ENCODE measurements at places on chromosomes 13 and 19.

DNA sequence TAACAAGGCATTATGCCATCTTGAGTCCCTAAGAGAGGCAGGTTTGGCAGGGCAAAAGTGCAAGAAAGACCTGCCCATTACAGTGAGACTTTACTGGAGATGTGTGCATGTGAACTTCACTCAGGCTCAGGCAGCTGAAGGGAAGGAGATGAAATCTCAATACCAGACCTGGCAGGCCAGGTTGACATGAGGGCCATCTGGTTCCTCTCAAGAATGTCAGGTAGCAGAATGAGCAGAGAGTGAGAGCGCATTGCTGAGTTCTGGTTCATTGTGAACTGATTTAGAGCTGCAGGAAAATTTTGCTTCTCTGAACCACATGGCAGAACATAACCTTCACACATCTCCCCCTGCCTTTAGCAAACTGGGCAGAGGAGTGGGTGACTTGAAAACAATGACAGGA, 406.3 kb downstream of the GPC5 start:
- DNase-seq, result no peak

GRCh38 chr19:46288896-46289588, 7.8 kb upstream of the HIF3A start:
- no peak for DNase-seq

- no peak for DNase-seq
Observed at GRCh38 chr13:37230346-37230745, 124.9 kb upstream of the CSNK1A1L start.

DNA sequence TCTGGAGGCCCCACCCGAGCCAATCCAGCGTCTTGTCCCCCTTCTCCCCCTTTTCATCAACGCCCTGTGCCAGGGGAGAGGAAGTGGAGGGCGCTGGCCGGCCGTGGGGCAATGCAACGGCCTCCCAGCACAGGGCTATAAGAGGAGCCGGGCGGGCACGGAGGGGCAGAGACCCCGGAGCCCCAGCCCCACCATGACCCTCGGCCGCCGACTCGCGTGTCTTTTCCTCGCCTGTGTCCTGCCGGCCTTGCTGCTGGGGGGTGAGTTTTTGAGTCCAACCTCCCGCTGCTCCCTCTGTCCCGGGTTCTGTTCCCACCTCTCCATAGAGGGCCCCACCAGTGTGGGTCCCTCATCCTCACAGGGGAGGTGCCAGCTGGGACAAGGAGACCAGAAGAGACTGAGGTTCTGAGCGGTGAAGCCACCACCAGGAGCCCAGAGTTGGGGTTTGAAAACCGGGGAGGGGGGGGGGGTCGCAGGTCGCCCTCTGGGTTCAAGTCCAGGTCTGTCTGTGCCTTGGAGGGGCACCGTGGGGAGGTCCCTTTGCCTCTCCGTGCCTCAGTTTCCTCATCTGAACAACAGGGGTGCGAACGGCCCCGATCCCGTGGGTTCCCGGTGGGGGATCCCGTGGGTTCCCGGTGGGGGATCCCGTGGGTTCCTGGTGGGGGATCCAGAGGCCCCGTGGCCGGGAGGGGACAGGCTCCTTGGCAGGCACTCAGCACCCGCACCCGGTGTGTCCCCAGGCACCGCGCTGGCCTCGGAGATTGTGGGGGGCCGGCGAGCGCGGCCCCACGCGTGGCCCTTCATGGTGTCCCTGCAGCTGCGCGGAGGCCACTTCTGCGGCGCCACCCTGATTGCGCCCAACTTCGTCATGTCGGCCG, at the start of gene ELANE:
Gene ELANE (plus strand): TSS at position 168 of the 878 bp plus-strand sequence. CDS start 26 bp downstream, at position 194.
- DNase-seq, result no peak

DNA sequence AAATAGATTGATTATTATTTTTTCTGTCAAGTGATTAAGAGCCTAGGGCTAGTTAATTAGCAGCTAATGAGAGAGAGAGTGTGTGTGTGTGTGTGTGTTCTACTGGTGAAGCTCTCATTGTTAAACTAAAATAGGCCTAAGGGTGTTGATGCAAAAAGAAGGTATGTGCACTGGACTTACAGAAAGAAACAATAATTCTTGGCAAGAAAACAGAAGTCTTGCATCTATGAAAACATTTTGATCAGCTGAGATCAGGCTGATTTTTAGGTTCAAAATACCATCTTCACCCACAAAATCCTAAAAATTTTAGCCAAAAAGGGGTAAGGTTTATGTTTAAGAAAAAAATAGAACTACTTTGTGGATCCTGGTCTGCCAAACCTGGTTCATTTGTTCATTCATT, 106.5 kb downstream of the POSTN start:
- DNase-seq, result no peak

DNA sequence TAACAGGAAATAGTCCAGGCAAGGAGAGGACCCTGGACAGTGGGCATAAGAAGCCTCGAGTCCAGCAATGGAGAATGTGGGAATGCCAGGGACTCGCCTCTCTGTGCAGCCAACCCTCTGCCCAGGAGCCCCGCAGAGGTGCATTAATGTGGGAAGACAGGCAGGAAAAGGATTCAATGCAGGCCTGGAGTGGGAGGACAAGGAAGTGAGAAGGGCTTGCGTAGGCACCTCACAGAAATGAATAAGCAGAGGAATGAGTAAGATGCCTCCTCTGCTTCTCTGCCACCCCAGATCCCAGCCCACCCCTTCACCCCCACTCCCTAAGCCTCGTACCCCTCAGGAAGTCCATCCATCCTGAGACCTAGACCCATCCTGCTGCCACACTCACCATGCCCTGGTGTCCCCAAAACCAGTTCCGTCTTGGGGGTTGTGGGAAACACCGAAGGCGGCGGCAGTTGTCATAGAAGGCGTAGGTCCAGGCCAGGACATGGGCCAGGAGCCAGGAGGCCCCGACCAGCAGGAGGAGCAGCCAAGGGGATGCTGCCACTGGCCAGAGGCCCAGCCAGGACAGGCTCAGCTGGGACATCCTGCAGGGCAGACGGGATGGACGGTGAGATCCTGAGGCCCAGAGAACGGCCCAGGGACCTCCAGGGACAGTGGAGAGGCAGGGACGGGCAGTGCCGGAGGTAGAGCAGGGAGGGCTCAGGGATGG, 692 bp downstream of the CYP4F2 start:
- no peak for DNase-seq

GRCh38 chr19:1481893-1482360, 2.9 kb upstream of the C19orf25 start:
- DNase-seq, result no peak

GRCh38 chr13:108368250-108368905, 98.9 kb downstream of the TNFSF13B start:
- DNase-seq, result peak; percentile 31

DNA sequence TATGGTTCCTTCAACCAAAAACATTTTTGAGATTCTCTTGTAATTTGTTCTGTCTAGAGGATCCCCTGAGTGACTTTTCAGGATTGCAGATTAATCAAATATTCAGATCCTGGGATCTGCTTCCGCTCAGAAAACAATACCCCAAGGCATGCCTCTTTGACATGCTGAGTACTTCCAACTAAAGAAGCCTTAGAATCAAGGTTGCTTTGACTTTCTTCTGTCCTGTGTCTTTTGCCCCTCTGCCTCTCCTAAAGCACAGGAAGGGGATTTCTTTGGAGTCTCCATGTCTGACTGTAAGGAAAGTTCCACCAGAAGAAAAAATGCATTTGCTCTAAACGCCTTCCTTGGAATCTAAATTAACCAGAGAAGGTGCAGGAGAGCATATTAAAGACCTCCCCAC, 431.5 kb downstream of the FGF14 start:
- DNase-seq, result no peak

GRCh38 chr19:16199275-16199932, 1.7 kb downstream of the AP1M1 start:
- DNase-seq, result no peak

DNA sequence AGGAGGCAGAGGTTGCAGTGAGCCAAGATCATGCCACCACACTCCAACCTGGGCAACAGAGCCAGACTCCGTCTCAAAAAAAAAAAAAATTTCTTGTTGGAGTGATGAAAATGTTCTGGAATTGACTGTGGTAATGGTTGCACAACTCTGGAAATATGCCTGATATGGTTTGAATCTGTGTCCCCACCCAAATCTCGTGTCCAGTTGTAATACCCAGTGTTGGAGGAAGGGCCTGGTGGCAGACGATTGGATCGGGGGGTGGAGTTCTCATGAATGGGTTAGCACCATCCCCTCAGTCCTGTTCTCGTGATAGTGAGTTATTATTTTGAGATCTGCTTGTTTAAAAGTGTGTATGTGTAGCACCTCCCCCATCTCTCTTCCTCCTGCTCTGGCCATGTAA, 41.1 kb upstream of the MAP3K10 start:
- no peak for DNase-seq

GRCh38 chr13:67150608-67151007, 79.5 kb downstream of the PCDH9 start:
- DNase-seq, result no peak

DNA sequence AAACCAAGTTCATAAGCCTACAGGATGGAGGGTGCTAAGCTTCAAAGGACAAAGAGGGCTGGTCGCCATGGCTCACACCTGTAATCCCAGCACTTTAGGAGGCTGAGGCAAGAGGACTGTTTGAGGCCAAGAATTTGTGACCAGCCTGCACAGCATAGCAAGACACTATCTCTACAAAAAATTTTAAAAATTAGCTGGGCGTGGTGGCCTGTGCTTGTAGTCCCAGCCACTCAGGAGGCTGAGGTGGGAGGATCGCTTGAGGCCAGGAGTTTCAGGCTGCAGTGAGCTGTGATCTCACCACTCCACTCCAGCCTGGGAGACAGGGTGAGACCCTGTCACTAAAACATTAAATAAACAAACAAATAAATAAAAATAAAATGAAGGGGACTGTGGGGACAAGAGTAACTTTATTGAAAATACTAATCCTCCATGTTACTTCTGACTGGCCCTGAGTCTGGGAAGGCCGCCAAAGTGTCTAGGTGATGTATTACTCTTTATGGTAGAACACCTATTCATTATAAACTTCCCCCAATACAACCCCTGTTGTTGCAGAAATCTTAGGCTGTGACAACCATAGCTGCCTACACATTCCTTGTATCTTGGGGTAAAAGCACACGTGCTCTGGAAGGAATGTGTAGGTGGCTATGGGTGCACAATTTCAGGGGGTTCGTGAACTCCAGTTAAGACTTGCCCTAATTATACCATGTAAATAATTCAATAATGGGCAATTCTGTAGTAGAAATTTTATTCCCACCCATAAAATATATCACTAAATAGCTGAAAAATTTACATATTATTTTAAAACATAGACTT, 14.6 kb upstream of the URAD start:
- DNase-seq, result no peak

DNA sequence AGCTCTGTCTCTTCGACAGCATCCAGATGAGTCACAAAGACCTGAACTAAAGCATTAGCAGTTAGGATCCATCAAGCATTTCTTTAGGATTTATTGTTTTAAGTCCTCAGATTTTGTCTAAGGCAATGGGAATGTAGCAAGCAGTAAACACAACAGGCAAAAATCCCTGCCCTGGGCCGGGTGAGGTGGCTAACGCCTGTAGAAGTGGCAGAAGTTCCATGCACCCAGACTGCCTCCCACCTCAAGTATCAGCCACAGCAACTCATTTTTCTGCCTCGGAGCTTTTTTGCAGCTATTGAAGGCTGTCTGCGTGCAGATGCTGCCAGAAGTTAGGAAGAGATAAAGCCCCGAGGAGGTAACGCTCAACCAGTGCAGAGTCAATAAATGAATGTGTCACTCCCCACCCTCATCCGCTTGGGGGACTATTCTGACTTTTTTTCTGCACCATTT, 47.1 kb upstream of the MRI1 start:
- DNase-seq, result peak; percentile 91

- peak; percentile 87 for DNase-seq
Observed at GRCh38 chr19:37692956-37693620, 26.5 kb downstream of the ZNF607 start.

DNA sequence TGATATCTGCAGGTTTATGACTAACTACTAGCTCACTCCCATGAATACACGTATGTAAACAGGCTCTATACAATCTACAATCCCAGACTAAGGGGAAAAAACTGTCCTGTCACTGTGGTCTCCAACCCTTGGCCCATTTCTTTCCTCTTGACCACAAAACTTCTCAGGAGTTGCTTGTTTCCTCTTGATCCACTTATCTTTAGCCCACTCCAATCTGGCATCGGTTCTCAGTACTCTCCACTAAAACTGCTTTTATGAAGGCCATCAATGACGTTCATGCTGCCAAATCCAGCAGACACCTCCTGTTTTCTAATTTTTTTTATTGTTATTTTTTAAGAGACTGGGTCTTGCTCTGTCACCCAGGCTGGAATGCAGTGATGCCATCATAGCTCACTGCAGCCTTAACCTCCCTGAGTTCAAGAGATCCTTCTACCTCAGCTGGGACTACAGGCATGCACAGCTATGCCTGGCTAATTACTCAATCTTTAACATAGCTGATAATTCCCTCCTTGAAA, 31.9 kb upstream of the USPL1 start:
- peak; percentile 97 for DNase-seq

Measured in common myeloid progenitor, CD34-positive (primary cell).